ENCODE measurements at places on chromosomes 11 and 22.

- no peak for DNase-seq
Observed at GRCh38 chr22:20395181-20395906, 1.4 kb downstream of the ZNF74 start.

DNA sequence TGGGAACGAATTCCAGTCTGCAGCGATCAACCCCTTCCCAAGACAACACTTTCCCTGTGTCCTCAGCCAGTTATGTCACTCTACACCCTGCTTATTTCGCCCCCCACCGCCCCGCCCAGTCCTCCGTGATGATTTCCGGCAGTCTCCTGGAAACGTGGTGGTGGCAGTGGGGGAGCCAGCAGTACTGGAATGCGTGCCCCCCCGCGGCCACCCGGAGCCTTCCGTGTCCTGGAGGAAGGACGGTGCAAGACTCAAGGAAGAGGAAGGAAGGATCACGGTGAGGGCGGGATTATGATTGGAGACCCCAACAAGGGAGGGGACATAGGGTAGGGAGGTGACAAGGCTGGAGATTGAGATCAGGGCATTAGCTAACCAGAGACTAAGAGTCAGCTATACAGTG lies 4.1 kb downstream of the ROBO3 start:
- no peak for DNase-seq

- DNase-seq: no peak
Observed at GRCh38 chr11:76510060-76511047, 65.5 kb downstream of the EMSY start.

- DNase-seq: no peak
Observed at GRCh38 chr11:44516688-44517507, 48.6 kb upstream of the CD82 start.

- no peak for DNase-seq
Observed at GRCh38 chr11:108863528-108863927, 198.7 kb downstream of the DDX10 start.

GRCh38 chr11:3865388-3866193 lies 10.1 kb downstream of the STIM1 start:
- no peak for DNase-seq

GRCh38 chr11:115406404-115406803 lies 97.8 kb downstream of the CADM1 start:
- DNase-seq: no peak

- DNase-seq: no peak
Observed at GRCh38 chr11:19698493-19699292, 13.9 kb upstream of the NAV2 start.

DNA sequence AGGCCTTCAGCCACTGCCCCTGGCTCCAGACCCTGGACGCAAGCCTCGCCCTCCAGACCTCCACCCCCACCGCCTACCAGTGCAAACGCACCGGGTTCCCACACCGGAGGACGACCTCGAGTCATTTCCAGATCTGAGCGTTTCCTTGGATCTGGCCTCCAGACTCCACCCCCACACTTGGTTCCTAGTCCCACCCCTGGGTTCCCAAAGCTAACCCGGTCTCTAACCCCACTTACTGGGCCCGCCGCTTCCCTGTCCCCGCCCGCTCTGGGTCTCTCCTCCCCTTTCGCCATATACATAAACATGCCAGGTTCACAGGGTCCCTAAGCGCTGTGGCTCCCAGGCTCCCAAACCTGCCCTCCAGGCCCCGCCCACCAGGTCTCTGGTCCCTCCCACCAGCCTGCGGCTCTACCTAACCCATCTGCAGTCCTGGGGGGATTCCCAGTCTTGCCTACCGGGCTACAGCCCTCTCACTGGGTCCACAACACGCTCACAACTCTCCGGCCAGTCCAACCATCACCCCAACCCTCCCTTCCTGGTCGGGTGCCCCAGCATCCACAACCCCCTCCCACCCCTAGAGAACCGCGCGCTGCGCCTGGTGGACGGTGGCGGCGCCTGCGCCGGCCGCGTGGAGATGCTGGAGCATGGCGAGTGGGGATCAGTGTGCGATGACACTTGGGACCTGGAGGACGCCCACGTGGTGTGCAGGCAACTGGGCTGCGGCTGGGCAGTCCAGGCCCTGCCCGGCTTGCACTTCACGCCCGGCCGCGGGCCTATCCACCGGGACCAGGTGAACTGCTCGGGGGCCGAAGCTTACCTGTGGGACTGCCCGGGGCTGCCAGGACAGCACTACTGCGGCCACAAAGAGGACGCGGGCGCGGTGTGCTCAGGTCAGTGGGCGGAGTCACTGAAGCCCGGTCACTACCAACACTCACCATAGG lies 36.7 kb downstream of the CD6 start:
- no peak for DNase-seq

DNA sequence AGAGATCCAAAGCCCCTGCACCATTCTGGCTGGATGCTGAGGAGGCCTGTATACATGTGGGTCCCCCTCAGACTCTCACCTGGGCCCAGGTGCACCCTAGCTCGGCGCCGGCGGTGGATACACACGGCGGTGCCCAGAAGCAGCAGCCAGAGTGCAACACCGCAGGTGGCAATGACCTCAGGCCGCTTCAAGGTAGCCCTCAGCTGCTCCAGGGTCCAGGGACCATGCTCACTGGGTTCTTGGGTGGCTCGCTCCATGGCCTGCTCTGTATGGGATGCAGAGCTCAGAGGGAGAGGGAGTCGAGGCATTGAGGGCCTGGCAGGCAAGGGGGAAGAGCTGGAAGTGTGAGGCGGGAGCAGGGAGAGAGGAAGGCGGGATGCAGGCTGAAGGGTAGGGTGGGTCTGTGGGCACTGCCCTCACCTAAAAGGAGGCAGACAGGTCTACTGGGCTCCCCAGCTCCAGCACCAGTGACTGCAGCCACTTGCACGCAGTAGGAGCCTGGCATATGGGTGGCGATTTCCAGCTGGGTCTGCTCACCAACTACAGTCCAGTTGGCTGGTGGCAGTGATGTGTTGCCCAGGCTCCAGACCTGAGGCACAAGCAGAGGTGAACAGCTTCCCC lies 3.8 kb downstream of the ROBO4 start:
- DNase-seq: no peak

GRCh38 chr11:76208438-76209374 lies 2.4 kb upstream of the WNT11 start:
- peak; percentile 79 for DNase-seq

- DNase-seq: no peak
Observed at GRCh38 chr11:32891657-32892354, 805 bp upstream of the QSER1 start.
